Psoas muscle (tissue), 8 donors: ENCODE measurements at places on chromosomes 12 and 14. TPM values are rescaled to one million over a fixed set of nuclear protein-coding genes. Genes with fewer than 3 reads are reported as not detected.

DNA sequence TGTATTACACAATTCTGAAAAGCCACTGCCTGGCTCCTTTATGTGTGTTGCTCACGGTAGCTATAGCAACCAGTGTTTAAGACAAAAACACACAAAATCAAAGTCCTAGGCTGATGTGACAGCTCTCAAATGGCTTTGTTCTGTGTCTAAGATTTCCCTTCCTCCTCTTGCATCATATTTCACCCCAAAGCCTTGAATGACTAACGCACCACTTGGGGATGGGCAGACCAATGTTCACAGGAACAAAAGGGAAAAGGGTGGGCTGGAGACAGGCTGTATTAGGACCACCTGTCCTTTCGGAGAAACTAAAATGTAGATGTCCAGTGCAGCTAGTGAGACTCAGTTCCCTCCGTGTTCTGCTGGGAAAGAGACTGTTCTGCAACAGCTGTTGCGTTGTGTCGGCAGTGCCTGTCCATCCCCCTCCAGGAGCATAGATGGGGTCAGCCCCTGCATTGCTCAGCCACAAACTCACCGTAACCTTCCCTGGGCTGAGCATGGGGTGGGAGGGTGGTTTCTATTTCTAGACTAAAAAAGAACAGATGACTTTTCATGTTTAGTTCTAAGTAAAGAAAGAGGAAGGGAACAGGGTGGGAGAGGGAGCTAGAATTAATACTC is 26.8 kb upstream of the DAAM1 start:
- peak; percentile 45 for DNase-seq

DNA sequence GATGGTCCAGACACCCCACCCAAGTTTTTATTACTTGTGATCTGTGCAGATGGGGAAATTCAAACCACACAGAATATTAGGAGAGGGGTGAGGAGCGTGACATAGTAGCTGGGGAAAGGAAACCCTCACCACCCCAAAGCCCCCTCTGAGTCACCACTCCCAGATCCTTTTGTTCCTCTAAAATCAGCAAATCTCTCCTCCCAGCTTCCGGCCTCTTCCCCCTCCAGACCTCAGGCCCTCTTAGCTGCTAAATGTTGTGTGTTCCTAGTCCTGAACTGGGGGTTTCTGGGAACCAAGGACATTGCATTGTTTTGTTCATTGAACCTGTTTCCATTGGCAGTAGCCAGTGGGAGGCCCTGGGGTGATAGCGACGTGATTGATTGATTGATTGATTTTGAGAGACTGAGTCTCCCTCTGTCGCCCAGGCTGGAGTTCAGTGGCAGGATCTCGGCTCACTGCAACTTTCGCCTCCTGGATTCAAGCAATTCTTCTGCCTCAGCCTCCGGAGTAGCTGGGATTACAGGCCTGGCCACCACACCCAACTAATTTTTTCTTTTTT is 5.9 kb upstream of the ORAI1 start:
- DNase-seq = no peak

GRCh38 chr14:58171090-58171489 is 19.1 kb upstream of the ARMH4 start:
- DNase-seq = peak; percentile 74

The SLC17A8 gene
- not detected for total RNA-seq

The IFNG-AS1 gene
- total RNA-seq = not detected
